ENCODE measurements at places on chromosomes 5 and 9.

GRCh38 chr5:160327818-160328217, 15.5 kb upstream of the CCNJL start:
- H3K27me3 ChIP-seq = no peaks in the 10 kb centered on the region
- H3K4me3 ChIP-seq = no peak overlapping the region
- H3K27ac ChIP-seq = no peak overlapping the region
- H3K36me3 ChIP-seq = no peaks in the 10 kb centered on the region
- DNase-seq = no peak
- H3K4me1 ChIP-seq = no peaks in the 10 kb centered on the region

- peaks cover 38% of the 10 kb centered on the region for H3K27me3 ChIP-seq
- H3K36me3 ChIP-seq = no peaks in the 10 kb centered on the region
- H3K27ac ChIP-seq = no peak overlapping the region
- DNase-seq = peak; percentile 87
Measured at GRCh38 chr9:113682297-113682771, 193.8 kb upstream of the ZNF618 start.

DNA sequence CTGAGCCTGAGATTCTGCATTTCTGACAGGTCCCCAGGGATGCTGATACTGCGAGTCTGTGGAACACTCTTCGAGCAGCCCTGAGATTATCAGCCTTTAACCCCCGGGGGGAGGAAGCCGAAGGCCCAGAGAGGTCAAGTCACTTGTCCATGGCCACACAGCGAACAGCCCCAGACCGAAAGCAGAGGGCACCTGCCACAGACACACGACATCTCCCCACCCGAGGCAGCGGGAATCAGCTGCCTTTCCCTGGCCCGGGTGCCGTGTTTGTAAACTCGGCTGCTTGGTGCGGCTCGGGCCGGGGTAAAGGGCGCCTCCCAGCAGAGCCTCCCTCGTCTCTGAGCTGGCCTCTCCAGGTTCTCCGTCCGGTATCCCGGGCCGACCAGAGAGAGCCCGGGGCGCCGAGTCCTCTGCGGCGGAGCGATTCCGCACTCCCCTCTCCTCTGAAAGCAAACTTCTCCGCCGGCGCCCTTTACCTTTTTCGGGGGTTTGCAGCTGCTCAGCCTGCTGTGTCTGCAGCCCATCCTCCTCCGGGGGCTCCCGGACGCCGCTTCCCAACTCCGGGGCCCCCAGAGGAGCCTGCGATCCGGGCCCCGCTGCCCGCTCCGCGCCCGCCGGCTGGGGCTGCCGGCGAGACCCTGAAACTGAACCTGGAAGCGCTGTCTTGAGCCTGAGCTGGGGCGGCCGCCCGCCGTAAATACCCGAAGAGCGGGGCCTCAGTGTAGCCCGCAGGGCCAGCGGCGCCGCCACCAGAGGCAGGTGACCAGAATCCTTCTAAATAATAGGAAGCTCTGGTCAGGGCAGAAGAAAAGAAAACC, at the start of gene CCDC69:
Gene CCDC69, minus strand, starts transcription at position 646 of the 818 bp plus-strand sequence. Its CDS starts 122 bp downstream, at position 524.
- no peak within 1 kb of the TSS for H3K27ac ChIP-seq
- peak within 1 kb of the TSS; percentile 78 for H3K4me3 ChIP-seq
- no peaks in the 10 kb centered on the region for H3K36me3 ChIP-seq
- no peaks in the 10 kb centered on the region for H3K27me3 ChIP-seq

DNA sequence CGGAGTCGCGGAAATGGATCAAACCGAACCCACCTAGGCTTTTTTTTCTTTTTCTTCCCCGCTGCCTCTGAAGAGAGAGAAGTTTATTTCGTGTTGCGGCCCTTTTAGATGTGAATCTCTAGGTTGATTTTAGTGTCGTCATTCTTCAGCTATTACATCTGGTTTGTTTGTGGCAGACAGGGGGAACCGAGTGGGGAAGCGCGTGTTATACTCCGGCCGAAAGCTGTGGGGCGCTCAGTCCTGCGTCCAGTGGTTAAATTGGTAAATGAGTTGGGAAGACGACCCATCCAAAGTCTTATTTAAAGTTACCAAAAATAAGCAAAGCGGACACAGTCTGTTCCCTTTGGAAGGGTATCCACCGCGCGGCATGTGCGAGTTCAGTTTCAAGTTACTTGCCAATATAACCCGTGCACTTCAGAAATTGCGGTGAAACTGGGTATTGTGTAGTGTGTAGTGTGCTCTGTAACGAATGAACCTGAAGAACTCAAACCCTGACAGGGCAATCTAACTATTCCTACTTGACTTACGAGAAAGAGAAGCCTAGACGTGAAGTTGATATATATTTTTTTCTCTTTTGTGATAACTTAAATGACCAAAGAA, 1.3 kb downstream of the MAN2A1 start:
- H3K27me3 ChIP-seq = no peaks in the 10 kb centered on the region
- H3K27ac ChIP-seq = peak overlapping the region; percentile 76
- no peaks in the 10 kb centered on the region for H3K36me3 ChIP-seq
- H3K4me3 ChIP-seq = peak overlapping the region; percentile 96
- H3K4me1 ChIP-seq = peaks cover 50% of the 10 kb centered on the region

DNA sequence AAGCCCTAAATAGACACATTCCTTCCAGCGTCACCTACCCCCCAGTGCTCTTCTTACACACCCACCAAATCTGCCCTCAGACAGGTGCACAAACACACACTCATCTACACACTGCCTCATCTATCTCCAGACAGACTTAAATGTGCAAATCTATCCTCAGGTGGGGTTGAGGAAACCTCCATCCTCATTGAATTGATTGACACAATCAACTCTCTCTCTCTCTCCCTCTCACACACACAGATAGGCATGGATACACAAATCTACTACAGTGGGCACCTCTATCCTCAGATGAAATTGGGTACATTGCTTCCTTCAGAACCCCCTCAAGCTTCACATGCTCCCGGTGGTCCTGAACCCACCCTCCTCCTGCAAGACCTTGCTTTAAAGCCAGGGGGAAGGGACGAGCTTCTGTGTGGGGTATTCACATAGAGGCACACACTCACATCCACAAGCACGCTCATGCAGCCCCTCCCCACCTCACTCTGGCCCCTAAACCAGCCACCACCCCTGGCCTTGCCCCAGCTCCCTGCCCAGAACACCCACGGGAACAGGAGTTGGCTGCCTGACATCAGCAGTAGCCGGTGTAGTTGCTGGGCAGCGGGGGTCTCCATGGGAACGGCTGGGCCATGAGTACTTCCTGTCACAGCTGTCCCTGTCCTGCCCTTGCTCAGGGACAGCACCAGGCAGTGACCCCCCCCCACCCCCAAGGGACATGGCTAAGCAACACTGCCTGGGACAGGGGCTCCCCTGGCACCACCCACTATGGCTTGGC, 22.8 kb downstream of the PCDH1 start:
- H3K27ac ChIP-seq = peak overlapping the region; percentile 91
- H3K4me3 ChIP-seq = no peak overlapping the region
- peaks cover 21% of the 10 kb centered on the region for H3K36me3 ChIP-seq
- H3K4me1 ChIP-seq = peaks cover 73% of the 10 kb centered on the region

GRCh38 chr5:140217299-140218026, 42.5 kb downstream of the CYSTM1 start:
- no peaks in the 10 kb centered on the region for H3K36me3 ChIP-seq
- H3K4me1 ChIP-seq = peaks cover 7% of the 10 kb centered on the region
- H3K27ac ChIP-seq = no peak overlapping the region
- H3K27me3 ChIP-seq = no peaks in the 10 kb centered on the region
- DNase-seq = no peak
- H3K4me3 ChIP-seq = no peak overlapping the region

Data from WTC11 (cell line).